ENCODE measurements at places on chromosomes 4 and X. TPM values are rescaled to one million over a fixed set of nuclear protein-coding genes. Genes with fewer than 3 reads are reported as not detected.

GRCh38 chr4:6042293-6043063 is 24.2 kb upstream of the C4orf50 start:
- DNase-seq = no peak

GRCh38 chr4:149296084-149296483 is 519.6 kb downstream of the IQCM start:
- no peak for DNase-seq

DNA sequence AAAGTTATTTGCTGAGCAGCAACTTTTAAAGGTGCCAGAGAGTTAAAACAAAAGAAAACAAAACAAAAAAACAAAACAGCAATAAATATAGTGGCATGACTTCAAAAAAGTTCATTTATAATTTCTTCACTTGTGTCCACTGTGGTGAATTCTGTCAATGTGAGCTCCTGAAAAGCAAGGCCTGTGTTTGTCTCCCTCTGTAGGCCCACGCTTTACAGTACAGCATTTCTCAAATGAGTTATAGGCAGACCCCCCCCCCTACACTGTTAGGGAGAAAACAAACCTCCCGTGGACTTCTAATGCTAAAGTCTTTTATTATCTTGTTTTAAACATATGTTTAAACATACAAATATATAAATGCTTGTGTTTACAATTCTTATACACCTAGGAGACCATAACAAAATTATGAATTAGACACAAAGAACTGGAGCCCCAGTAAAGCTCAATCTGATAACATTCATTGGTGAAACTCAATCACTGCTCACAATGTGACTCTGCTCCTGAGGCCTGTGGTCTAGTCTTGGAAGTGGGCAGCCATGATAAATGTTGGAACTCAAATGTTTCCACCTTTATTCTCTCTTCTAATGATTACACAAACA is 47.0 kb upstream of the SCOC start:
- no peak for DNase-seq

GRCh38 chrX:45537936-45538335 is 337.3 kb upstream of the DIPK2B start:
- no peak for DNase-seq

- peak; percentile 94 for DNase-seq
Observed at GRCh38 chr4:48016141-48017107, at the start of the genes CNGA1 and NIPAL1. CNGA1 (minus strand) TSS chr4:48016681; CDS start chr4:47952689, 63,992 bp downstream. NIPAL1 (plus strand) TSS chr4:48016772; CDS start chr4:48016840, 68 bp downstream.

- DNase-seq = no peak
Observed at GRCh38 chr4:13535708-13536361, 8.5 kb downstream of the NKX3-2 start.

DNA sequence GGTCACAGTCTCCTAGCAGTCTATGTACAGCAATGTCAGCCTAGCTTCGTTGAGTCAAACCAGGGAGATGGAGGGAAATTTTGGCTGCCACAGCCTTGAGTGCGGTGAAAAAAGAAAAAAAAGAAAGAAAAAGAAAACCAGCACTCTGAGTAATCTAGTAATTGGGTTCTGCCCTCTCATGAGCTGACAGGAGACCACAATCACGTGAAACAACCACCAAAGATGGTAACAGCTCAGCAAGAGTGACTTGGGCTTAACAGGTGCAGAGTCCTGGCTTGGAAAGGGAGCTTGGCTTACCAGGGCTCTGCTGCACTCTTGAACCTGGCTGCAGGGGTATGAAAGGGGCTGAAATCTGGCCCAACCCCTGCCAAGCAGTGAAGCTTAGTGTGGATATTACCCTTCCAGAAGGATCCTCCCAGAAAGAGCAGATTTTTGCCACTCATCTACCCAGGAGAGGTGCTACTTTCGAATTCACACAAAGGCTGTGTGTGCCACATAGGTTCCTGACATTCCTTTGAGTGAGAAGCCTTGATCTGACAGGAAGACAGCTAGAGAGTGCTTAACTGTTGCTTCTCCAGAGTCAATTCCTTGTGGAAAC is 350.3 kb downstream of the PTTG2 start:
- DNase-seq = no peak

DNA sequence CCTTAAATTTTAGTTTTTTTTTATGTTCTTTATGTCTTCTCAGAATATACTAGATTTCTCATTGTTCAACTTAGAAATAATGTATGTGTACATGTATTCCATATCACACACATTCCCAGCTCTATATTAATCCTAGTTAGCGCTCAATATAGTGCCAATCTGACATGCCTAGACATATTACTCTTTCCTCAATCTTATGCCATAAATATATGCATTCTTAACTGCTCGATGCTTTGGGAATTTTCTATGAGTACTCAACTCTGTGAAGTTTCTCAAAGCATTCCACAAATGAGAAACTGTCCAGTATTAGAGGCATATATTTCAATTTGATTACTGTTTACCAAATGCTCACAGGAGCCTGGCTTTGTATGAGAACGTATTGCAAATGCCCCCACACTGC is 231.2 kb upstream of the VEGFC start:
- DNase-seq = no peak

GRCh38 chr4:101556842-101557241 is 209.5 kb upstream of the PPP3CA start:
- no peak for DNase-seq

GRCh38 chr4:128600410-128600809 is 209.1 kb upstream of the JADE1 start:
- no peak for DNase-seq

DNA sequence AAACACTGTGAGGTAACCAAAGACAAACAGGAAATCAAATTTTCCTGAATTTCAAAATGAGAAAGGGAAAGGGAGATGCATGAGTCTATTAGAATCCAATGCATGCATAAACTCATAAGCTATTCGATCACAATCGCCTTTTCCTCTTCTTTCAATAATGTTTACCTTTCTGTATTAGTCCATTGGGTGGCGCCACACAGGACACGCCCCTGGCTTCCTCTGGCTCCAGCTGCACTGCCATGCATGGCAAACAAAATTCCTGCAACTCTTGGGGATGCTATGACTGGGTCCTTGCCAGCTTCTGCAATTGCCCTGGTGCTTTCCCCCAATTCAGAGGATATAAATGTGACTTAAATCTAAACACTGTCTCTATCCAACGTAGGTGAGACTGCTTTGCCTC is 424.5 kb upstream of the PCDH7 start:
- peak; percentile 28 for DNase-seq

DNA sequence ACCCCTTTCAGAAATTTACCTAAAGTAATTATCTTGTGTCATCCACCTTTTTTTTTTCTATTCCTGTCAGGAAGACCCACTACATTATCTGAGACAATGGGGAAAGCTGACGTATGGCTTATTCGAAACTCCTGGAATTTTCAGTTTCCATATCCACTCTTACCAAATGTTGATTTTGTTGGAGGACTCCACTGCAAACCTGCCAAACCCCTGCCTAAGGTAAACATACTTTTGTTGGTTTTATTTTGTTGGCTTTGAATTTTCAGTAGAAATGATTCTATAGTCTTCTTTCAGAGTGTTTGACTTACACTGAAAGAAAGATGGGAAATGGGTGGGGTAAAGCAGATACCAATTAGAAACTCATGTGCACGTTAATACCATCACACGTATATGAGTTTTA is 2.2 kb downstream of the UGT2B7 start:
- DNase-seq = no peak

DNA sequence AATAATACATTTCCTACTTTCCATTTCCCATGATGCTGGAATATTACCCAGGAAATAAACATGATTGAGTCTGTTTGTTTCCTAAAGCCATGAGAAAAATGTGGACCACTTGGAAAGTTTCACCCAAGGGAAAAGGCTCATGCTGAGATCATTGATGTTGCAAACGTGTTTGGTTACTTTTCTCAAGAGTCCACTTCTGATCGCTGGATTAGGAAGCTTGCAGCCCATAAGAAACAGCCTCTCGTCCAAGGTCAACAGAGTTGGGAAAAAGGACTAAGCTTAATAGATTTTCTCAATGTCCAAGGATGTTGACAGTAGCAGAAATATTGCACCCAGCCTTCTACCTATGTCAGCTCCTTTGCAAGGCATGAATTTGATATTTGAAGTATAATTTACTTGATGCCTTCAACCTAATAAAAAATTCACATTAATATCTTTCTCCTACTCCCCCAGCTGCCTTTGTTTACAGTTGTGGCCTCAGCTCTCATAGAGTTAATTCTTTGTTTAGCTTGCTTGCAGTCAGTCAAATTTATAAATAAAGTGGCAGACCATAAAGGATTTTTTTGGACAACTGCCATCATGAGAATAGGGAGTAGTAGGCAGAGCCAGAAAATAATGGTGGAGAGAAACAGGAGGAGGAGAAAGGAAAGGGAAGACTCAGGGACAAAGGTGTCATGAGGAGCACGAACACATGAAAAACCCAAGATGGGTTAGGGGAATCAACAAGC is 65.6 kb upstream of the BLTP1 start:
- no peak for DNase-seq

GRCh38 chrX:78532363-78532762 is 126.8 kb downstream of the RTL3 start:
- DNase-seq = no peak

DNA sequence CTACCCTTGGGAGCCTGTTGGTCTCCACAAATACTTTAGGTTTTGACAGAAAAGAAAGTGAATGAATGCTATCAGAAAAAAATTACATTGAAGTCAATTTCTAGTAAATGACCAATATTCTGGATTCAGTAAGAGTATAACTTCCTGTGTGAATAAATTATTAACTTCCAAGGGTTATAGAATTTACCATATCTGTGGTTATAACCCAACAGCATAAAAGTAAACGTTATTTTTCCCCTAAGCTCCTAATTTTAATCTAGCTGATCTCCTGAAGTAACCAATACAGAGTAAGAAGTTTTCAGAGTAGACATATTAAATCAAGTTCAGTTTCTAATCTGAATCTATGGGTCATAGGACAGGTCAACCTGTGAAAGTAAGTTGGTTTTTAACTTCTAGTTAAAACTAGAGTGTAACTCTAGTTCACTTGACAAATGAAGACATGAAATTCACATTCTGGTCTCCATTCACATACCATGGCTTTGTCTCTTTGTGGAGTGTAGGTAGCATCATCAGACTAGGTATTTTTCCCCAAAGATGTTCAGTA is 22.8 kb downstream of the DTHD1 start:
- no peak for DNase-seq

- no peak for DNase-seq
Observed at GRCh38 chr4:44675366-44675765, 2.9 kb upstream of the GUF1 start.

- no peak for DNase-seq
Observed at GRCh38 chr4:155249016-155249566, 40.7 kb downstream of the NPY2R start.

- no peak for DNase-seq
Observed at GRCh38 chrX:100591256-100592051, 6.7 kb downstream of the TNMD start.

GRCh38 chr4:176393306-176394013 is 73.7 kb downstream of the SPCS3 start:
- DNase-seq = peak; percentile 29

GRCh38 chrX:16750136-16750535 is 30.7 kb downstream of the SYAP1 start:
- no peak for DNase-seq

DNA sequence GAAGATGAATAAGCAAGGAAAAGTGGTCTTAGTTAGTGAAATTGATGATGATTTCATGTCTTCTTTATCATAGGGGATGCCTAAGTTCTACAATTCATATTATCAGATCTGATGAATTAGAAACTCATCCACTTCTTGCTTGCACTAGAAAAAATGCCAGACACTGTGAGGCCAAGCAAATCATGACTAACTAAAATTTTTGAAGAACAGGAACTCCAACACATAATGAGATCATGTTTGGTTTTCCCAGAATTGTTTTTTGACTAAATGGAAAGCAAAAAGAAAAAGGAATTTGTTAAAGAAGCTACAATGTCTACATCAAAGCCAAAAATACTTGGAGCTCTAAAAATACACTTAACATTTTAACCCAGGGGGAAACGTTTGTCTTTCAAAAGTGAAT is 120.4 kb downstream of the ARSF start:
- DNase-seq = no peak

- peak; percentile 79 for DNase-seq
Observed at GRCh38 chr4:742742-743311, 37.2 kb downstream of the PCGF3 start.

- DNase-seq = no peak
Observed at GRCh38 chrX:110409925-110410324, 51.3 kb downstream of the RTL9 start.

GRCh38 chr4:65033899-65034298 is 624.6 kb upstream of the TECRL start:
- no peak for DNase-seq

- DNase-seq = no peak
Observed at GRCh38 chr4:128517096-128517738, 229.6 kb upstream of the PGRMC2 start.

- no peak for DNase-seq
Observed at GRCh38 chr4:151715881-151716280, 44.9 kb downstream of the GATB start.

DNA sequence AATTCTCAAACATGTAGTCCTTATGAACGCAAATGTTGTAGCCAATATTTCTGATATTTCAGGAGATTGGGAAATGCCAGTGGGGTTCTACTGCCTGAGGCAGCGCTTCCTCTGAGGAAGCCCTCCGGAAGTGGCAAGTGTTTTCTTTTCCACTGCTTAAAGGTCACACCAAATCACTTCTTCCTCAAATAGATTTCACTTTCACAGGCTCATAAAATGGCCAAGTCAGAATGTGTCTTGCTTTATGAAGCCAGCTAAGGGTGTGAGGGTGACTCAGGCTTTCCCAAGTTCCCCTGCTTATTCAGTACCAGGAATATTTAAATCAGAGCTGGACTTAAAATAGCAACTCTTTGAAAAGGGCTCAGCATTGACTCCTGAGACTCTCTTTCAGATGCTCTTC is 514.2 kb upstream of the DIPK2B start:
- DNase-seq = no peak

DNA sequence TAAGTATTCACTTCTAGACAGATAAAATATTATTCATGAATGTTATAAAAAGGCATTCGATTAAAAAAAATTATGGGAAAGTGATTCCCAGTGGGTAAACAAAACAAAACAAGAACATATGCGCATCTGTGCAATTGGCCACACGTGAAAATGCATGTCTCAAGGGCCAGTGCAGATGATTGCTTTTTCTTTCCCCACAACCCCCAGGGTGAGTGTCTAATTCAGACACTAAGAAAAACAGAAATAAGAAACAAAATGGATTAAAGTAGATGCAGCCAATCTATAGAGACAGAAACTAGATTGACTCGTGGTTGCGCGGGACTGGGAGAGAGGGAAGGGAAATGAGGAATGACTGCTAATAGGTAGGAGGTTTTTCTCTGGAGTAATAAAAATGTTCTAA is 49.5 kb downstream of the GPM6A start:
- DNase-seq = no peak

- no peak for DNase-seq
Observed at GRCh38 chr4:124484008-124484407, 228.5 kb downstream of the ANKRD50 start.

The PLP1 gene
- total RNA-seq = 88.3 TPM

The PFKFB1 gene
- 0.31 TPM for total RNA-seq

The ZNF732 gene
- 13.4 TPM for total RNA-seq

The GLRA3 gene
- 0.09 TPM for total RNA-seq

The PRDM5 gene
- total RNA-seq = 21.7 TPM

The BST1 gene
- 0.48 TPM for total RNA-seq

The CETN2 gene
- 23.6 TPM for total RNA-seq

The SYNPO2 gene
- 1.1 TPM for total RNA-seq

The SAGE1 gene
- not detected for total RNA-seq

The XK gene
- total RNA-seq = 0.85 TPM

The PDLIM5 gene
- total RNA-seq = 57.7 TPM

The RTL9 gene
- total RNA-seq = 0.13 TPM

Data from H9 (cell line).